ENCODE measurements at places on chromosomes 16 and 17. TPM values are rescaled to one million over a fixed set of nuclear protein-coding genes. Genes with fewer than 3 reads are reported as not detected.

DNA sequence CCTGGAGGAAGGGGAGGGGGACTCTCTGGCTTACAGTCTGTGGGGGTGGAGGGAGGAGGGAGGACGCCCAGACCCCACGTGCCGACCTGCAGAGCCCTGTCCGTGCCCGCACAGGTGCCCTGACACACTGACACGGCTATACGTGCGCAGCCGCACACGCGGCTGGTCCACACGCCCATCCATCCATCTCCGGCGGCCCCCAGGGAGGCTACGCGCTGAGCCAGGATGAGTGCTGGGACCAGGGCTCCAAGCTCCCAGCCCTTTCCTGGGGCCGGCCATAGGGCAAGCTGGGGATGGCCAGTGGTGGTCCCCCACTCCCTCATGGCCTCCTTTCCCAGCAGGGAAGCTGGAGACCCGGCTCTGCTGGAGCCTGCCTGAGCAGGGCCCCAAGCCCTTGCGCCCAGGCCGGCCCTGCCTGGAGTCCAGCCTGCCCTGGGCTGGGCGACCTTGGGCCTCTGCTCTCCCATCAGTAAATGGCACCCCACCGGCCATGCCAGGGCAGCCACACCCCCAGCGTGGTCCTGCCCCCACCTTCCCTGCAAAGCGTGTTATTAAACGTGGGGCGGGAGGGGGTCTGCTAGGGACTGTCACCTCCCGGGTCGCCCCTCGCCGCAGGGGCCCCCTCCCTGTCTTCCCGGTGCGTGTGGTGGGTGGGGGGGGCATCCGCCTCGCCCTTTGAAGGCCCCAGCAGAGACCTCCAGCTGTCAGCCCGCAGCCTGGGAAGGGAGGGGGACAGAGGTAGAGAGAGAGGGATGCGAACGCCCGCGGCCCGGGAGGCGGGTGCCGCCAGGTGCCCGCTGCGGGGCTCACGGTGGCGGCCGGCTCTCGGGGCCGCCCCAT, 863 bp downstream of the CASKIN1 start:
- no peaks in the 10 kb centered on the region for H3K27me3 ChIP-seq
- H3K4me1 ChIP-seq: no peaks in the 10 kb centered on the region
- peak overlapping the region; percentile 33 for H3K4me3 ChIP-seq
- H3K36me3 ChIP-seq: no peaks in the 10 kb centered on the region
- DNase-seq: no peak

- no peak overlapping the region for H3K27ac ChIP-seq
- H3K27me3 ChIP-seq: no peaks in the 10 kb centered on the region
- H3K36me3 ChIP-seq: no peaks in the 10 kb centered on the region
- no peak overlapping the region for H3K4me3 ChIP-seq
These were observed 32.0 kb upstream of the SUPT4H1 start for GRCh38 chr17:58383892-58384462.

DNA sequence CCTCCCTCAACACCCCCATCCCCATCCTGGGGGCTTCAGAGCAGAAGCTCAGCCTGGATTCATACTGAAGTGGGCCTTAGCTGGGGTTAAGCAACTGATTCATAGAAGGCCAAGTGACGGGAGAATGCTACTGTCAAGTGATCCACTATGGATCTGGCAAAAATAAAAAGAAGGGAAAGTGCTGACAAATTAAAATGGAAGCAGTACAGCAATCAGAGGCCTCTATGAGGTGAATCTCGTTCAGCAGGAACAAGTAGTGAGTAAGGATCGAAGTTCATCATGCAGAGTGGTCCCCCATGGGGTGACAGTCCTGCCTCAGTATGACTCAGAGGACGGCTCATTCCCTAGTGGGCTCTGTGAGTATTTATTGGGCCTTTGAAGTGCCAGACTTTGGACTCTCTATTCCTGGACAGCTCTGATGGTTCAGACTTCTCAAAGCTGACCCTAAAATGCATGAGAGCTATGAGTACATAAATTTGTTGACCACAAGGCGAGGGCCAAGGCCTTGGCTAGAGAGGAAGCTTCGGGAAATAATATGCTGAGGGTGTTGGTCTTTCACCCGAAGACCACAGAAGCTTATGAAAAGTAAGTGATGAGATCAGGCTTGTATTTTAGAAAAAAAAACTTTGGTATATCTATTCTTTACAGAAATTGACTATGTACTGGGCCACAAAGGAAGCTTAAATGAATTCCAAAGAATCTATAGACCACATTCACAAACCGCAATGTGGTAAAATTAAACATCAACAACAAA, 5.3 kb upstream of the NSMCE1 start:
- no peak overlapping the region for H3K4me3 ChIP-seq
- no peaks in the 10 kb centered on the region for H3K27me3 ChIP-seq
- H3K27ac ChIP-seq: no peak overlapping the region
- no peaks in the 10 kb centered on the region for H3K36me3 ChIP-seq
- peaks cover 7% of the 10 kb centered on the region for H3K4me1 ChIP-seq
- DNase-seq: no peak

DNA sequence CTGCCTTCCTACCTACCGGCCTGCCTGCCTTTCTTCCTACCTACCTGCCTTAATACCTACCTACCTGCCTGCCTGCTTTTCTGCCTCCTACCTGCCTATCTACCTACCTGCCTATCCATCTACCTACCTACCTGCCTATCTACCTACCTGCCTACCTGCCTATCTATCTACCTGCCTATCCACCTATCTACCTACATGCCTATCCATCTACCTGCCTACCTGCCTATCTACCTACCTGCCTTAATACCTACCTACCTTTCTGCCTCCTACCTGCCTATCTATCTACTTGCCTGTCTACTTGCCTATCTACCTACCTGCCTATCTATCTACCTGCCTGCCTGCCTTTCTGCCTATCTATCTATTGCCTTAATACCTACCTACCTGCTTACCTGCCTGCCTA, 383.8 kb upstream of the PSMD7 start:
- H3K27me3 ChIP-seq: no peaks in the 10 kb centered on the region
- no peaks in the 10 kb centered on the region for H3K4me1 ChIP-seq
- no peak overlapping the region for H3K27ac ChIP-seq
- no peaks in the 10 kb centered on the region for H3K36me3 ChIP-seq
- no peak overlapping the region for H3K4me3 ChIP-seq
- DNase-seq: no peak

GRCh38 chr16:12390644-12391043, 413.0 kb downstream of the CPPED1 start:
- H3K4me3 ChIP-seq: no peak overlapping the region
- H3K27ac ChIP-seq: no peak overlapping the region
- DNase-seq: no peak
- no peaks in the 10 kb centered on the region for H3K36me3 ChIP-seq

DNA sequence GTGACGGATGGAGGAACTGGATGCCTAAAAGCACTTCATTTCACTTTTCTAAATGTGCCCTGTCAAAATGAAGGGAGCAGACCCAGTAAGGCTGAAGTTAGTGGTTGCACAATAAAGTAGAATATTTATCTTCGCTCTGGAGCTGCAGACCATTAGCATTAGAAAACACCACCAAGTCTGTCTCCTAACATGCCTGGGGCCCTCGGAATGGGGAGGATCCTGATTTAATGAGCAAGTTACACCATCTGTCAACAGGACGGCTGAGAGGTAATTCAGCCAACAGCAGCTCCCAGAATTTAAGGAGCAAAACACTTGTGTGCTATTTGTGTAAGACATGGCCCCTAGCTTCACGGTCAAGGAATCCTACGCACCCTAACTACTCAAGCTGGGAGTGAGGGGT, 22.3 kb downstream of the CA10 start:
- DNase-seq: no peak
- H3K36me3 ChIP-seq: no peaks in the 10 kb centered on the region
- no peaks in the 10 kb centered on the region for H3K27me3 ChIP-seq
- H3K4me3 ChIP-seq: no peak overlapping the region
- no peaks in the 10 kb centered on the region for H3K4me1 ChIP-seq

DNA sequence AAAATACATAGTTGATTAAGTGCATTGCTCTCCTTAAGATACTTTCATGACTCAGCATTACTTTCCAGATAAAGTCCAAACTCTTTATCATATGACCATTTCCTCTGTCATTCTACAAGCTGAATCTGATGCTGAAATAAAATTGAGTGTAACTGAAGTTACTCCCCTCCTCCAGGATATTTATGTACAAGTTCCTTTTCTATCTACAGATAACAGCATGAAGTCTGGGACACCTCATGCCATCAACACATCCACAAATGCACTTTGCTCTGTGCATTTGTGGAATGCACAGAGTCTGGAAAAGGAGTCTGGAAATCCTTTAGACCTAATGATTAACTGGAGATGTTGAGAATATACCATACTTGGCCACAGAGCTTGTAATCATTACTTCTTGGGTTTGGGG, 60.5 kb downstream of the ACSM2B start:
- H3K27ac ChIP-seq: no peak overlapping the region
- H3K27me3 ChIP-seq: peaks cover 3% of the 10 kb centered on the region
- DNase-seq: no peak
- no peaks in the 10 kb centered on the region for H3K36me3 ChIP-seq
- no peak overlapping the region for H3K4me3 ChIP-seq

GRCh38 chr17:55152236-55152635, 112.5 kb upstream of the HLF start:
- H3K27me3 ChIP-seq: no peaks in the 10 kb centered on the region
- H3K27ac ChIP-seq: no peak overlapping the region
- no peak overlapping the region for H3K4me3 ChIP-seq
- no peak for DNase-seq
- H3K4me1 ChIP-seq: no peaks in the 10 kb centered on the region

DNA sequence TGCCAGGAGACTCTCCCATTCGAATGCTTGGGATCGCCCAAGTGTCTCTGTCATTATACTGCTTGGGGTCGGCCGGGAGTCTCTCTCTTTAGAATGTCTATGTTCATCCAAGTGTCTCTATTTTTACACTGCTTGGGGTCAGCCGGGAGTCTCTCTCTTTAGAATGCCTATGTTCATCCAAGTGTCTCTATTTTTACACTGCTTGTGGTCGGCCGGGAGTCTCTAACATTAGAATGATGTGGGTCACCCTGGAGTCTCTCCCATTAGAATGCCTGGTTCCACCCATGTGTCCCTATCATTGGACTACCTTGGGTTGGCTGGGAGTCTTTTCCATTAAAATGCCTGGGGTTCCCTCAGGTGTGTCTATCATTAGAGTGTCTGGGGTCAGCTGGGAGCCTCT, 2230.4 kb downstream of the TP53TG3F start:
- no peak overlapping the region for H3K4me3 ChIP-seq
- H3K27me3 ChIP-seq: no peaks in the 10 kb centered on the region
- H3K36me3 ChIP-seq: no peaks in the 10 kb centered on the region
- no peaks in the 10 kb centered on the region for H3K4me1 ChIP-seq
- no peak for DNase-seq

DNA sequence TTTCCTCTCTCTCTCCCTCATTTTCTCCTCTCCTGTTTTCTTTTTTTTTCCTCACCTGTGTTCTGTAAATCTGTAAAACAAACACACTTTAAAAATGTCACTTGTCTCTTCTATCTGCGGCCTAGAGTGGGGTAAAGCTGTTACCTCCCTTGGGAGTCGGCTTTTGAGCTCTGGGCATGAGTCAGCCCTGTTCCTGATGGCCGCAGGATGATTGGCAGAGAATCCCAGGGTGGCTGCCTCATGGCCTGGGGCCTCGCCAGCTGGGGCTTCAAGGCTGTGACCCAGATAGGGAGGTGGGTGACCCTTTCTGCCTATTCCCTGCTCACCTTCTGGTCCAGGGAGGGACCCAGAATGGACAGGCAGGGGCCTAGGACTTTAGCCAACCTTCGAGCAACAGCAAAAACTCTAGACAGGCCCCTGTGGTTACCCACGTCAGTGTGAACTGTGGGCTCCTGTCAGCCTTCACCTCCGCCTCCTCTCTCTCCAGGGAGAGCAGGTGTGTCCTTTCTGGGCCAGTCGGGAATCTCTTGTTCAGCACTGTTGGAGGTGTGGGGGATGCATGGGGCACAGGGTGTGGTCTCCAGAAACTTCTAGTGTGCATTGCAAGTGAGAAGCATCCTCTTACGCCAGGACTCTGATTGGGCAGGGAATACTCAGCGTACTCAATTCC, 87.4 kb downstream of the RAP1GAP2 start:
- DNase-seq: no peak
- no peak overlapping the region for H3K4me3 ChIP-seq
- no peak overlapping the region for H3K27ac ChIP-seq
- no peaks in the 10 kb centered on the region for H3K27me3 ChIP-seq
- H3K36me3 ChIP-seq: no peaks in the 10 kb centered on the region

DNA sequence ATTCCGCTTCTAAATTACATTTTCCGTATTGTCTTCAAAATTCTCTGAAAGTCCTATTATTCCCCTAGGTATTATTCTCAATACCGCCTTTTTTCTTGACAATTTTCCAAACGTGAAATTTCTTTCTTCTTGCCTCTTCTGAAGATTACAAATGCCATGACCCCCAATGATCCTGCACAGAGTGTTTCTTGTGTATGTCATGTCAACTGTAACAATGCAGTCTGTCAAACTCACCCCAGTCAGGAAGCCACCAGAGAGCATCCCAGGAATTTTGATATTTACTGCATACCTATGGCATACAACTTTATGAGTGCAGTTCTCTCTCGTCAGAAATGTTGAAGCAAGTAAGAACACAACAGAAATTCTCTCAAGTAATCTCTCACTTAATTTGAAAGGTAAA, 847.3 kb upstream of the CDH8 start:
- H3K27me3 ChIP-seq: no peaks in the 10 kb centered on the region
- H3K4me3 ChIP-seq: no peak overlapping the region
- no peaks in the 10 kb centered on the region for H3K4me1 ChIP-seq
- DNase-seq: no peak
- H3K27ac ChIP-seq: no peak overlapping the region

- H3K4me3 ChIP-seq: no peak overlapping the region
- H3K4me1 ChIP-seq: no peaks in the 10 kb centered on the region
- no peak overlapping the region for H3K27ac ChIP-seq
- no peak for DNase-seq
These were observed 24.5 kb downstream of the GPR142 start for GRCh38 chr17:74391771-74392170.

DNA sequence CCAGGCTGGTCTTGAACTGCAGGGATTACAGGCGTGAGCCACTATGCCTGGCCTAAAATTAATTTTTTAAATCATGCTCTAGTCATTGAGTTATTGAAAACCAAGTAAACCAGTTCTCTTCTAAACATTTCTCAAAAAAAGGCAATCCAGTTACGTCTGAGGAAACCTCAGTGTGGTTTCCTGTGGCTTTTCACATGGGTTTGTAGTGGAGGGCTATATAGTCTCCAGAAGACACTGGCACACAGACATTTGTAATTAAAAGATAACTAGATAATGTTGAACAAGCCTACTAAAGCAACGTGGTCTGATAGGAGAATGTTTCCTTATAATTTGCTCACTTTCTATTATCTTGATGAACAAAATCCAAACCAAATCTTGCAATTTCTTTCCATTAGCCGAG, 5.2 kb upstream of the TOB1 start:
- H3K4me1 ChIP-seq: peaks cover 8% of the 10 kb centered on the region
- no peaks in the 10 kb centered on the region for H3K36me3 ChIP-seq
- no peak for DNase-seq
- H3K27me3 ChIP-seq: no peaks in the 10 kb centered on the region
- no peak overlapping the region for H3K4me3 ChIP-seq

Gene PPP4C
- 186 TPM for total RNA-seq

Gene SLC13A2
- total RNA-seq: not detected

Gene RGS11
- total RNA-seq: 10.2 TPM

Gene SLC5A11
- total RNA-seq: 0.13 TPM

Gene EIF1
- total RNA-seq: 747 TPM

Gene MFAP4
- 0.92 TPM for total RNA-seq

Gene LYRM9
- 1.6 TPM for total RNA-seq

Gene NBR1
- 36.6 TPM for total RNA-seq

Gene RRAD
- 4.3 TPM for total RNA-seq

Gene GNG13
- 0.23 TPM for total RNA-seq

Measured in Panc1 (cell line).